ENCODE measurements at places on chromosomes 4 and X. TPM values are rescaled to one million over a fixed set of nuclear protein-coding genes. Genes with fewer than 3 reads are reported as not detected.

The RENBP gene
- 4.3 TPM for total RNA-seq

The IL13RA2 gene
- total RNA-seq: not detected

The CFP gene
- 1.5 TPM for total RNA-seq

The REELD1 gene
- not detected for total RNA-seq

The SH3BGRL gene
- total RNA-seq: 10.3 TPM

The TLR1 gene
- 2.1 TPM for total RNA-seq

The LAP3 gene
- 52.0 TPM for total RNA-seq

The POLA1 gene
- total RNA-seq: 9.4 TPM

The MPC1L gene
- total RNA-seq: not detected

All from psoas muscle (tissue), 8 donors.